ENCODE measurements at places on chromosomes 4 and X.

- DNase-seq, result no peak
These were observed 615.4 kb upstream of the ZFP42 start for GRCh38 chr4:187380181-187380581.

- no peak for DNase-seq
These were observed 406.1 kb downstream of the RAPGEF2 start for GRCh38 chr4:159508917-159509500.

DNA sequence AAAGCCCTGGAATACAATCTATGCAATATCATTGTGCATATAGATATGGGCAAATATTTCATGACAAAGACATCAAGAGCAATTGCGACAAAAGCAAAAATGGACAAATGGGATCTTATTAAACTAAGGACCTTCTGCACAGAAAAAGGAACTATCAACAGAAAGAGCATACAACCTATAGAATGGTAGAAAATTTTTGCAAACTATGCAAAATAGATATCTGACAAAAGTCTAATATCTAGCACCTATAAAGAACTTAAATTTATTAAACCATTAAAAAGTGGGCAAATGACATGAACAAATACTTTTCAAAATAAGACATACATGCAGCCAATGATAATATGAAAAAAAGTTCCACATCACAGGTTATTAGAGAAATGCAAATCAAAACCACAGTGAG, 312.9 kb downstream of the GLUD2 start:
- no peak for DNase-seq

- no peak for DNase-seq
These were observed 245.8 kb upstream of the SMIM31 start for GRCh38 chr4:164508097-164508496.

- DNase-seq, result no peak
These were observed 404.9 kb downstream of the ZNF674 start for GRCh38 chrX:46140272-46140671.
